ENCODE measurements at places on chromosomes 2 and 18.
A peak's percentile ranks its signal among the peaks of the same experiment; 100 is the strongest.

DNA sequence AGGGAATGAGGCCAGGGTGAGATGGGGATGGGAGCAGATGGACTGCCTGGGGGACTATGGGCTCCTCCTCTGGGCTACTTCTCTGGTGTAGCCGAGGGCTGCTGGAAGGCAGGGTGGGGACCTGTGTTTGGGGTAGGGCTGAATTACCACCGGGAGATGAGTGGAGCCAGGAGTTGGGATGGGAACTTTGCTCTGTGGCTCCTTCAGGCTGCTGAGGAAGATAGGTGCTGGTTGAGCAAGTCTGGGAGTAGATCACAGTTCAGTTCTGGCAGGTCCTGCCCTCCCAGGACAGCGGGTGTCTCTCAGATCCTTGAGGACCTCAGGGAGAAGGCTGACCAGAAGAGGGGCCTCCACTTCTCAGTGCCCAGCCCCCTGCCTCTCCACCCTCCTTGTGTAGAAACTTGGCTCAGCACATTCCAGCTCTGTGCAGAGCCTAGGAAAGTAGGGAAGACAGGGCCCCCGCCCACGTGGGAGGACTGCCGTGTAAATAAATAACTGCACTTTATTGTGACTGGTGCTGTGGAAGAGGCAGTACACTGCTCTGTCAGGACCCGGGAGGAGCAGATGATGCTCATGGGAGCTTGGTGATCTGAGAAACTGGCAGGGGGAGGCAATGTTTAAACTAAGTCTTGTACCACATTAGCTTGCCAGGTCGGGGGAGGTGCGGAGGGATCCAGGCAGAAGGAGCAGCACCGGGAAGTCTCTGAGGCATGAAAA is 15.3 kb downstream of the TET3 start:
- DNase-seq = no peak

GRCh38 chr2:207764096-207764630 is 5.5 kb downstream of the FZD5 start:
- no peak for DNase-seq

DNA sequence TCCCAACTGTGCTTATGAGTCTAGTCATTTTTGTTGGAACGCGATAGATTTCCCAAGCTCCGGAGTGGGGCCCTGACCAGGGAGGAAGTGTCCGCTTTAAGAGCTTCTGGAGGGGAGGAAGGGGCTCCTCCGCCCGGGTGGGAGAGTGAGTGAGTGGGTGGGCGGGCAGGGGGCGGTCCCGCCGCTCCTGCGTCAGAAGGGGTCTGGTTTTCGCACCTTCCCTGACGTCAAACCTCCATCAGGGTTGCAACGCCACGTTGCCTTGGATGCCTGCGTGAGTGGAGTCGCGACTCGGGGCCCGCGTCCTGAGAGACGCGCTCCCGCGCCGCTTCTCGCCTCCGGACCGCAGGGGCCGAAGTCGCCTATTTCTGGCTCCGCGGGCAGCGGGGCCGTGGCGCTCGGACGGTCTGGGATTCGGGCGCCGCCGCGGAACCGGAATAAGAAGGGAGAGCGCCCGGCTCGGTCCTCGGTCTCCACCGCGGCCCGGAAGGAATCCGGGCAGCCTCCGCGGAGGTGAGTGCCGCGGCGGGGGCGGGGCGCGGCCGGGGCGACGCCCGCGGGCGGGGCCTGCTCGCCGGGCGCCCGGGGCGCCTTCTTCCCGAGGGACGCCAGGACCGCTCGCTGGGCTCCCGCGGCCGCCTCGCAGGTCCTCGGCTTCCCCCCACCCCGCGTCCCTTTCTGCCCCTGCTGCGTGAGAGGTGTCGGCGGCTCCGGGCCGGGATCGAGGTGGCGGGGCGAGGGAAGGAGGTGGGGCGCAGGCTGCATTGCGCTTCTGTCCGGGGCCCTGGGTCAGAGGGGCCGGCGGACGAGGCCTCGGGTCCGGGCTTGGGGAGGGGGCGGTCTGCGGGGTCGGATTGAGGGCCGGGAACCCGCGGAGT is at the start of gene ZDBF2:
Gene ZDBF2 (plus strand): TSS at position 230 of the 878 bp plus-strand sequence. CDS start 7,187 bp downstream, outside the sequence.
- peak; percentile 15 for DNase-seq

DNA sequence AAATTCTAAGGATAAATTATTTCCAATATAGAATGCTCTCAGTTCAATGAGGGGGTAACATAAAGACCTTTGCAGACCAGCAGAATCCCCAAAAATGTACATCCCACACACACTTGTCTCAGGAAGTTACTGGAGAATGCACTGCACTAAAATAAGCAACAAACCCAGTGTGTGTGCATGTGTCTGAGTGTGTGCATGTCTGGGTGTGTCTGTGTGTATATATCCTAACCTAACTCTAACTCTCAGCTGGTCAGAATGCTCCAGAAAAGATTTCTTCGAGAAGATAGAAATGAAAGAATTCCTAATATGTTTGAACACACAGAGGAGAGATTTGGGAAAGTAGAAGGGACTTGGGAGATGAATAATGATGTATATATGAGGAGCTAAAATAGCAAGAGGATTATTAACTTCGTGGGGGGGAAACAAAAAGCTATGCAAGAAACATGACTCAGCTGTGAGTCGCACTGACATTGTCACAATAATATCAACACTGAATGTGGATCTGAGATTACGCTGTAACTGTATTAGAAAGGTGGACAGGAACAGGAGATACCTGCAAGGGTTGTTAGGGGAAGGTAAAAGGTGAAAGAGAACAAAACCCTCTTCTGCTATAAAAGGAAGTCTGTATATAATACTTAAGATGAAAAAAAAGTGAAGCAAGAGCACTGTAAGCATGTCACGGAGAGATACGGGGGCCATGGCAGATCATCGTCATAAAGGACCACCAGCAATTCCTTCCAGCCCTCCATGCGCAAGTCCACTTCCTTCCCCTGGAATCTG is 11.1 kb downstream of the COLEC12 start:
- no peak for DNase-seq

DNA sequence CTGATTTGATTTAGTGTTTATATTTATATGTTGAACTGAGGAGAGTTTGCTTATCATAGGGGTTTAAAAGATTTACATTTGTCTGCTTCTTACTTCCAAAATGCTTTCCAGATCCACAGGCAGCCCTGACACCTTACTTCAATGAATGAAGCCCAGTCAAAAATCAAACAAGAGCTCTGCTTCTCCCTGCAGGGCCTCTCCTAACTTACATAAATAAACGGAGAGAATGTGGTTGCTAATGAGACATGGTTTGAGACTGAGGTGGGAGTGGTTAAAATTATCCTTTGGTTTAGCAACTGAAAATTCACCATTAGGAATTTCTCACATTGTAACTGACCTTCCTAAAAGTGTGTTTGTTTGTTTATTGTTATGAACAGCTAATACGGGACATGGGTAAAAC is 612.3 kb upstream of the FANCL start:
- no peak for DNase-seq

DNA sequence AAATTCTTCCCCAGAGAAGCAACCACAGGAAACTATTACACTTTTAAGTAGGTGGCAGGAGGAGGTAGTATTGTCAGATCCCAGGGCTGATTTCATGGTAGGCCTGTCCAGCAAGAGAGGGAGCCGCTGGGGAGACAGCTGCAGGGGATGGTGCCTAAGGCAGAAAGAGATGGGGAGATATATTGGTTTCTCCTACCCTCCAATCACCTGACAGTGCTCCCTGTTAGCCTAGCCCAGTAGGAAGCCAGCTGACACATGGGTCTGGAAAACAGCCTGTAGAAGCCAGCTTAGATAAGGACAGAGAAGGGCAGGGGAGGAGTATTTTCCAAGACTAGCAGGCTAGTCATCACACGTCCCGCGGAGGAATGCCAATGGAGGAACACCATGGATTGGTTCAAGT is 8.2 kb upstream of the SPOPL start:
- DNase-seq = no peak

- no peak for DNase-seq
Measured at GRCh38 chr2:170086751-170087412, 91.1 kb upstream of the MYO3B start.

DNA sequence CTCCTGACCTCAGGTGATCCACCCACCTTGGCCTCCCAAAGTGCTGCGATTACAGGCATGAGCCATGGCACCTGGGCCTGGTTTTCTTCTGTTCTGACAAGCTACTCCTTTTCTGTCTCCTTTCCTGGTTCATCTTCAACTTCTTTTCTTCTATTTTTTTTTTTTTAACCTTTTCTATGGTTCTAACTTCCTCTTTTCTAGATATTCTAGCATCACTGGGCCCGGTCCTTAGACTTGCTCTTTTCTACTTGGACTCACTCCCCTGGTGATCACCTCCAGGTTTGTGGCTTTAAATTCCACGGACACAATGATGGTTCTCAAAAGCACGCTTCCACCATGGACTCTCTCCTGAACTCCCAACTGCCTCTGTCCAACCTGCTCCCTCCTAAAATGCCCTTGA is 2.0 kb downstream of the EIF2AK2 start:
- no peak for DNase-seq

DNA sequence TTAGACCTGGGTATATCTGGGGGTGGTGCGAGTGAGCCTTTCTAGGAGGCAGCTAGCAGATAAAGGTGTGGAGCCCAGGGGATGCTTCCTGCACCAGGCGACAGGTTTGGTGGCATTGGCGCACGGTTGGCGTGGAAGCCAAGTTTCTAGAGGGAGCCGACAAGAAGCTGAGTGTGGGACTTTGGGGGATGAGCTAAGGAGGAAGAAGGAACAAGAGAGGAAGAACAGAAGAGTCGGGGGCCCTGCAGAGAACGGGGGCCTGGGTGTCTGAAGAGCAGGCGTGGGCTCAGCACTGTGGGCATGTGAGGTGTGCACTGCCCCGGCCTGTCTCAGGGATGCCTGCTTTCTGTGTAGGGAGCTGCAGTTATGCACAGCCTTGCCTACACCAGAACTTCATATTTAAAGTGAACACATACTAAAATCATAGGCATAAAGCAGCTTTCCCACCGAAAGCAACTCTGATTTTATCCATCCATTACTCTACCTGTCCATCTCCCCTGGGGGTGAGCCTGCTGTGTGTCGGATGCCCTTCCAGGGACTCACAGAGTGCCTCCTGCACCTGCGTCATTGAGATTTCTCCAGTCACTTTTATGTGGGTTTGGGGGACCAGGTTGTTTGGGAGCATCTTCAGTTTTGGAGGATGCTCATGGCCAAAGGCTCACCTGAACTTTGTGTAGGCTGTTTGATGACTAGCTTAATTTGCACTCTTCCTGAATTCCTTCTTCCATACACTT is 149.7 kb downstream of the LDLRAD4 start:
- DNase-seq = no peak

GRCh38 chr18:48543228-48543627 is 4.4 kb downstream of the CTIF start:
- peak; percentile 19 for DNase-seq

GRCh38 chr18:7133181-7133580 is 15.6 kb upstream of the LAMA1 start:
- DNase-seq = no peak
